Activated CD8-positive, alpha-beta T cell treated with anti-CD3 and anti-CD28 coated beads for 36 hours (primary cell): ENCODE measurements at places on chromosomes 16 and 17. TPM values are rescaled to one million over a fixed set of nuclear protein-coding genes. Genes with fewer than 3 reads are reported as not detected.
A peak's percentile ranks its signal among the peaks of the same experiment; 100 is the strongest.

The CD300LB gene
- not detected for total RNA-seq

- peaks cover 65% of the 10 kb centered on the region for H3K4me1 ChIP-seq
- H3K4me3 ChIP-seq, result no peak overlapping the region
- no peaks in the 10 kb centered on the region for H3K27me3 ChIP-seq
- peak overlapping the region; percentile 61 for H3K27ac ChIP-seq
- H3K36me3 ChIP-seq, result peaks cover 59% of the 10 kb centered on the region
Measured at GRCh38 chr17:39782481-39782880, 44.7 kb downstream of the GRB7 start.

DNA sequence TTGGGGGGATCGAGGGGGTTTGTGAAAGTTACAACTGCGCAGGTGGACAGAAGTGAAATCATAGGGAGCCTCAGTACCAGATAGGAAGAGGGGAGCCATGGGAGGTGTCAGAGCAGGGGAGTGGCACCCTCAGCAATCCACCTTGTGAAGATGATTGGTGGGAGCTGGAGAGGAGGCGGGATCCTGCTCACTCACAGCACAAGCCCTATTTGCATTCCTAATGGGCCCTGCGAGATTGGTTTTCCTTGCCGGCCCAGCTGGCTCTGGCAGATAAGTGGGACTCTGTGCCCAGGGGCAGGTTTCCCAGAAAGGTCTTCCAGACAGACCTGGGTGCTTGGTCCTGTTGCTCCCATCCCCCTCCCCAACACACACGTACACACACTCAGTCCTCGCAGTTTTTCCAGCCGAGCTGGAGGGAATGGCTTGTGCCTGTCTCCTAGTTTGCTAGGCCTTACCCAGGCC lies 9.4 kb downstream of the WNT3 start:
- H3K4me1 ChIP-seq, result no peaks in the 10 kb centered on the region
- H3K4me3 ChIP-seq, result no peak overlapping the region
- H3K27me3 ChIP-seq, result peaks cover 21% of the 10 kb centered on the region

DNA sequence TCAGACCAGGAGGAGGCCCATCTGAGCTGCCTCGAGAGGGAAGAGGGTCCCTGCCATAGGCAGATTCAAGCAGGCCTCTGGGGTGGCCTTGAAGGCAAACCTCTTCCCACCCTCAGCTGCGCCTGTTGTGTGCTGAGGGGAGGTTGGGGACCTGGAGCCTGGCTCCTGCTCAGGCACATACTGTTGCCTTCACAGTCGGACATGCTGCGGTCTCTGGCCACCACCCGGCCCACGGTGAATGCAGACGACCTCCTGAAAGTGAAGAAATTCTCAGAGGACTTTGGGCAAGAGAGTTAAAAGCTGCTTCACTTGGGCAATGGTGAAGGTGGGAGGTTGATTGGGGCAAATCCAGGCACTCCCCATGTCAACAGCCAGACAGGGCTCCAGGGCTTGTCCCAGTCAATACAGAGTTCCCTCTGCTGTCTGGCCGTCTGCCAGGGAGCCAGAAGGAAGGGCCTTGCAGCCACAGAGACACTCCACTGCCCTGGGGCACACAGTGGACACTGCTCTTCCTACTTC lies 6.3 kb downstream of the PDF start:
- no peak overlapping the region for H3K27ac ChIP-seq
- H3K36me3 ChIP-seq, result peaks cover 53% of the 10 kb centered on the region
- H3K4me1 ChIP-seq, result peaks cover 38% of the 10 kb centered on the region
- no peaks in the 10 kb centered on the region for H3K27me3 ChIP-seq
- H3K4me3 ChIP-seq, result no peak overlapping the region
- DNase-seq, result no peak

- H3K4me3 ChIP-seq, result no peak overlapping the region
- H3K4me1 ChIP-seq, result no peaks in the 10 kb centered on the region
- no peaks in the 10 kb centered on the region for H3K36me3 ChIP-seq
- no peak for DNase-seq
- H3K27ac ChIP-seq, result no peak overlapping the region
Measured at GRCh38 chr16:72996291-72997062, 51.5 kb downstream of the ZFHX3 start.

DNA sequence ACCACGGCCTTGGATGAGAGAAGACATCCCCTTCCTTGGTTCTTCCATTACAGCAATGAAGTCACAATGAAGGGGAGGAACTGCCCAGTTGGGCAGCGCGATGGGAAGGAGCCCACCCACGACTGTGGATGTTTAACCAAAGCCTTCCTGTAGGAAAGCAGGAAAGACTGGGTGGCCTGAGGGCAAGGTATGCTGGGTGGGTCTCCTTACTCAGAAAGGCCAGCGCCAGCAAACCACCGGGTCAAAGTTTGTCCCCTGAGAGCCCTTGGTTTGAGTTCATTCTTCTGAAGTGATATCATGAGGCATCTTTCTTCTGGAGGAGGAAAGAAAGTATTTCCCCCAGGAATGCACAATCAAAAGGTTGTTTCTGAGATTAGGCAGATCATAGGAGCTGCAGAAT lies 105.2 kb downstream of the C16orf95 start:
- H3K4me1 ChIP-seq, result no peaks in the 10 kb centered on the region
- no peak for DNase-seq
- H3K27me3 ChIP-seq, result no peaks in the 10 kb centered on the region
- no peak overlapping the region for H3K27ac ChIP-seq

DNA sequence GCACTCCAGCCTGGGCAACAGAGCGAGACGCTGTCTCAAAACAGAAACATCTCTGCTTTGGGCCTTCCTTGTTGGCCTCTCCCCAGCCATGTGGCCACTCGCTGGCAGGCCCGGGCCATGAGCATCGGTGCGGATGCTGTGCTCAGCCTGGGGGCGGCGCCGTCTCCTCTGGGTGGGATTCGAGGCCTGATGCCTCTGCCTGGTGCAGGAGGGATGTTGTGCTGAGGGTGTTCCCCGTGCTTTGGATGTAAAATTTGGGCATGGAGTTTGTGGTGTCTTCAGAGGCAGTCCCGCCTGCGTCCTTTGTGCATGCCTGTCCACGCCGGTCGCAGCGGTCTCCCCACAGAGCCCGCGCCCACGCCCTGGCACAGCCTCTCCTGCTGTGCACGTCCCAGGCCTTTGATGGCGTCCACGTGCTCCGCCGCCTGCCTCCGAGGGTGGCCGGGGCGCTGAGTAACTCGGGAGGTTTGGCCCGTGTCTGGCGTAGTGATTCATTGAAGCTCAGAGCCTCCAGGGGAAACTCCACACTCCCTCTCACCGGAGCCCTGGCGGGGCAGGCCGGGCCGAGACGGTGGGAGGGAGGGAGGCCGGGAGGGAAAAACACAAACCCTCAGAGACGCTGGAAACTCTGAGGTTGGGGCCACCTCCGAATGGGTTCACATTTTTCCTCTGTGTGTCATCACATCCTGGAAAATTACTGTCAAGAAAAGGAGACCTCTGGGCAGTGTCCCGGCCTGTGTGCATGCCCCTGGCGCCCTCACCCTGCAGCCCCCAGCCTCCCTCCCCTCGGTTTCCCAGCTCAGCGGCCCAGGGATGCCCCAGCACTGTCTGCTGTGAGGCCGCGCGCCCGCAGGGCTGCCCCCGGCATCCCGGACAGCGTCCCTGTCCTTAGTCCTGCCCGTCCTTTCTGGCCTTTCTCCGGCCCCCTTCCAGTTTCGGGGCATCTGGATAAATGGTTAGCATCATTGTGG lies 19.0 kb downstream of the CENPX start:
- H3K27me3 ChIP-seq, result no peaks in the 10 kb centered on the region
- no peaks in the 10 kb centered on the region for H3K36me3 ChIP-seq
- no peaks in the 10 kb centered on the region for H3K4me1 ChIP-seq
- DNase-seq, result peak; percentile 23
- H3K27ac ChIP-seq, result no peak overlapping the region

The SLC13A2 gene
- not detected for total RNA-seq

The ADORA2B gene
- 4.2 TPM for total RNA-seq

- H3K36me3 ChIP-seq, result no peaks in the 10 kb centered on the region
- DNase-seq, result no peak
- H3K4me1 ChIP-seq, result no peaks in the 10 kb centered on the region
- no peak overlapping the region for H3K27ac ChIP-seq
- peaks cover 5% of the 10 kb centered on the region for H3K27me3 ChIP-seq
Measured at GRCh38 chr16:47946092-47946491, 209.7 kb downstream of the ABCC12 start.

GRCh38 chr17:81681672-81682071 lies 1.9 kb downstream of the ARL16 start:
- peaks cover 29% of the 10 kb centered on the region for H3K4me1 ChIP-seq
- H3K36me3 ChIP-seq, result peaks cover 29% of the 10 kb centered on the region
- DNase-seq, result no peak
- no peaks in the 10 kb centered on the region for H3K27me3 ChIP-seq

GRCh38 chr16:22955461-22956070 lies 141.6 kb downstream of the HS3ST2 start:
- no peaks in the 10 kb centered on the region for H3K36me3 ChIP-seq
- H3K4me3 ChIP-seq, result no peak overlapping the region
- H3K4me1 ChIP-seq, result no peaks in the 10 kb centered on the region
- H3K27me3 ChIP-seq, result peaks cover 14% of the 10 kb centered on the region

GRCh38 chr17:4160294-4160859 lies 17.4 kb downstream of the CYB5D2 start:
- no peaks in the 10 kb centered on the region for H3K27me3 ChIP-seq
- DNase-seq, result no peak
- H3K36me3 ChIP-seq, result peaks cover 3% of the 10 kb centered on the region
- no peaks in the 10 kb centered on the region for H3K4me1 ChIP-seq
- no peak overlapping the region for H3K4me3 ChIP-seq
- no peak overlapping the region for H3K27ac ChIP-seq

The ACSM3 gene
- total RNA-seq, result 16.6 TPM

DNA sequence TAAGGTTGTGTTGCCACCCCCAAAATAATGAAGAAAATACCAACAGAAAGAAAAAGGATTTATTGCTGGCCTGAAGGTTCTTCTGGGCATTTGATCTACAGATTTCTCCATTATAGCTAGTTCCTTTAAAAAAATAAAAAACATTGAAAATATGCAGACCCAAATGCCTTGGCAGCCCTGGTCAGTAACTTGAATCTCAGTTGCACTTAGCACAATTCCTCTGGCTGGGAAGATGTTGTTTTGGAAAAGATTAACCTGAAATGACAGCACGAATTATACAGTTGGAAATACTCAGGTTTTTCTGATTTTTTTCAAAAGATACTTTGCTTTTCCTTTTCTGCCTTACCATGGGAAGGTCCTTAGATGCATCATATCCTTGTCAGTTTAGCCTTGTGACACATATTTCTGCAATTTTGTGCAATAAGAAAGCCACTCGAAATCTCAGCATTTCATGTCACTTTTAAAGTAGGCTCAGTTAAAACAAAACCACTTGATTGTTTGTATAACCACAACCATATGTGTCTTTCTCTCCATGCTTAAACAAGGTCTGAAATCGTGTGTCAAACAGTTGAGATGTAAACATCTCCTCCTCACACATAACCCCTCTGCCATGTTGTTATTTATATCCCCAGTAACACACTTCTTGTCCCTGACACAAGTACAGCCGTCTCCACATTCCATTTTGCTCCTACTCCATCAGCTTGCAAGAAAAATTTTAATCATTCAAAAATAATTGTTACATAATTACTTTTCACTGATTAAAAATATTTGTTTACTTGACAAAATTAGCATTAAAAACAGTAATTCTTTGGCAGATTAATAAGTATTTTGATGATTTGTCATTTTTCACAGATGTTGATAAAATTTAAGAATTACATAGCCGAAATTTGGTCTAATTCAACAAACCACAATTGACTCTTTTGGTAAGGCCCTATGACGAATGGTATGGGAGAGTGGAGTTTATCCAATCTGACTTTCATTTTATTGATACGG lies 61.1 kb downstream of the SIAH1 start:
- H3K27me3 ChIP-seq, result no peaks in the 10 kb centered on the region
- peaks cover 24% of the 10 kb centered on the region for H3K4me1 ChIP-seq
- H3K4me3 ChIP-seq, result no peak overlapping the region
- no peak for DNase-seq

GRCh38 chr17:59810894-59811153 lies 81.9 kb downstream of the TUBD1 start:
- peaks cover 28% of the 10 kb centered on the region for H3K36me3 ChIP-seq
- no peak for DNase-seq
- H3K4me1 ChIP-seq, result peaks cover 25% of the 10 kb centered on the region
- no peaks in the 10 kb centered on the region for H3K27me3 ChIP-seq
- H3K4me3 ChIP-seq, result no peak overlapping the region

GRCh38 chr16:66849021-66849420 lies 4.8 kb downstream of the CA7 start:
- H3K4me3 ChIP-seq, result no peak overlapping the region
- no peaks in the 10 kb centered on the region for H3K36me3 ChIP-seq
- H3K27ac ChIP-seq, result no peak overlapping the region

The CMTM2 gene
- not detected for total RNA-seq

GRCh38 chr17:67993998-67994361 lies 2.3 kb downstream of the C17orf58 start:
- peaks cover 17% of the 10 kb centered on the region for H3K27me3 ChIP-seq
- peak overlapping the region; percentile 86 for H3K27ac ChIP-seq
- peaks cover 29% of the 10 kb centered on the region for H3K4me1 ChIP-seq
- peaks cover 6% of the 10 kb centered on the region for H3K36me3 ChIP-seq
- no peak for DNase-seq
- peak overlapping the region; percentile 78 for H3K4me3 ChIP-seq

The DPEP3 gene
- total RNA-seq, result 0.16 TPM

The C16orf86 gene
- 2.8 TPM for total RNA-seq

DNA sequence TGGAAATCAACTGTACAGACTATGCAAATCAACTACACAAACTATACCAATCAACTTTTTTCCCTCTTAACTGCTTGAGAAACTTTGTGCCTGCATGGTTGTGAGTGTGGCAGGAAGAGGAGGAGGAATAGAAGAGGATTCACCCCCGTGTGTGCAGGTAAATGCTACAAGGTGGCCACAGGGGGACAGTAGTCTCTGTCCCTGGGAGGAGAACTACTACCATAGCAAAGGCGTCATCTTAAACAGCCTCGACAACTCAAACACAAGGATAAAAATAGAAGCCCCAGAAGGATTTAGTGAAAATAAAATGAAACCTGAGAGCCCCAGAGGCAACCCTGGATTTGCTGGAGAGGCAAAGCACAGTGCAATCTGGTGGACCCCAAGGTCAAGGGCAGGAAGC lies 199.5 kb upstream of the DYNLRB2 start:
- no peak overlapping the region for H3K27ac ChIP-seq
- H3K27me3 ChIP-seq, result peaks cover 12% of the 10 kb centered on the region
- H3K4me3 ChIP-seq, result no peak overlapping the region
- no peaks in the 10 kb centered on the region for H3K36me3 ChIP-seq
- no peak for DNase-seq
- H3K4me1 ChIP-seq, result no peaks in the 10 kb centered on the region

- H3K4me3 ChIP-seq, result no peak overlapping the region
- H3K27ac ChIP-seq, result no peak overlapping the region
- no peaks in the 10 kb centered on the region for H3K4me1 ChIP-seq
- no peaks in the 10 kb centered on the region for H3K27me3 ChIP-seq
- no peaks in the 10 kb centered on the region for H3K36me3 ChIP-seq
- no peak for DNase-seq
Measured at GRCh38 chr16:84004442-84004841, 36.4 kb downstream of the NECAB2 start.

The CD7 gene
- 289 TPM for total RNA-seq
